Psoas muscle (tissue), 8 donors: ENCODE measurements at places on chromosomes 1 and 21. TPM values are rescaled to one million over a fixed set of nuclear protein-coding genes. Genes with fewer than 3 reads are reported as not detected.

DNA sequence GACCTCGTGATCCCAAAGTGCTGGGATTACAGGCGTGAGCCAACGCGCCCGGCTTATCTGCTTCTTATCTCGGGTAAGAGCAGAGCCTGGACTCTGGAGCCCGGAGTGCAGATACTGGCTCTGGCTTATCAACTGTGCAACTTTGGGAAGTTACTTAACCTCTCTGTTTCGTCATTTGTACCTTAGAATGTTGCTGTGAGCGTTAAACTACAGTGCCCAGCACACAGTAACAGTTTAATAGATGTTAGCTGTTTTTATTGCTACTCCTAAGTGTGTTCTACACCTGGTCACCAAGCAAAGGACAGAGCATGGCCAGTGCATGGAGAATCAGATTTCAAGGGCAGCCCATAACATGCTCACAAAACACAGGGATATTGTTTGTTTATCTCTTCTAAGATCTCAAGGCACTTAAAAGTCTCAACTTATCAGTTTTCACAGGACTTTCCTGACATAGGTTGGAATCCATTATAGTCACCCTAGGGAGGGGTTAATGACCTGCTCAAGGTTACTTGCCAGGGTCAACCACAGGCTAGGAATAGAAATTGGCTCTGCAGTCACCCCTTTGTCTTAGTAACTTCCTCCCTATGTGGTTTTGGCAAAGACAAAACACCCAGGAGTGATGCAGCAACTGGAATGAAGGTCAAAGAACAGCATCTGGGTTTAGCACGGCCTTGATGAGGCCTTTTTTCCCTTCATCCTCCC lies 22.5 kb upstream of the SRP9 start:
- no peak overlapping the region for H3K4me3 ChIP-seq
- H3K36me3 ChIP-seq: no peaks in the 10 kb centered on the region
- DNase-seq: no peak
- no peaks in the 10 kb centered on the region for H3K27me3 ChIP-seq
- peaks cover 15% of the 10 kb centered on the region for H3K4me1 ChIP-seq

- H3K4me1 ChIP-seq: no peaks in the 10 kb centered on the region
- no peak overlapping the region for H3K27ac ChIP-seq
- no peak for DNase-seq
- H3K27me3 ChIP-seq: no peaks in the 10 kb centered on the region
- no peaks in the 10 kb centered on the region for H3K36me3 ChIP-seq
Observed at GRCh38 chr1:57307392-57308170, 116.3 kb downstream of the DAB1 start.

USH2A gene
- total RNA-seq: 0.30 TPM

DNA sequence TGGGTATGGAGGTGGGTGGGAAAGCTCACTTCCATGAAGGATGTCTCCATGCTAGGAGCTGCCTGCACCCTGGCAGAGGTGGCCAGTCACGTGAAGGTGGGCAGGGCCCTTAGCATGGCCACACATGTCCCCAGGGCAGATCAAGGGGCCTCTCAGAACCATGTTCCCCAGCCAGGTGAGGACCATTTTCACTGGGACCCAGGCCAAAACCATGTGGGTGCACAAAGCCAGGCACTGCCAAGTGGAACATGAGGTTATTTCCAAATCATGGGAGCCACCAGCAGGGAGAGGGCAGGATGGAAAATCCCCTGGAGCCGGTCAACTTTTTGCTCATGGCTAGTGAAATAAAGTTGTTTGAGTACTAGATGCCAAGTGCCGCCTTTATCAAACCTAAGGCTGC lies 9.7 kb downstream of the ZNF692 start:
- no peak for DNase-seq
- no peaks in the 10 kb centered on the region for H3K4me1 ChIP-seq

DNA sequence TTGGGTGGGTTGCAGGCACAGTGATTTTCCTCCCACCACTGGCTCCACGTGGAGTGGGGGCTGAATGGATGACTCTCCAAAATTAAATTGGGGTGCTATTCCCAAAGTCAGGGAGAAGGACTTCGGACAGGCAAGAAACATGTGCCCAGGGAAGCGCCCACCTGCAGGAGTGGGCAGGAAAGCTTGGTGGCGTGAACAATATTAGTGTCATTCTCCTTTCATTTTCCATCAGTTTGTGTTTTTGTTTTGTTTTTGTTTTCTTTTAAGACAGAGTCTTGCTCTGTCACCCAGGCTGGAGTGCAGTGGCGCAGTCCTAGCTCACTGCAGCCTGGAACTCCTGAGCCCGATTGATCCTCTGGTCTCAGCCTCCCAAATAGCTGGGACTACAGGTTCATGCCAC lies 30.1 kb downstream of the TOMM20 start:
- peaks cover 4% of the 10 kb centered on the region for H3K4me1 ChIP-seq
- H3K4me3 ChIP-seq: no peak overlapping the region
- DNase-seq: no peak
- no peaks in the 10 kb centered on the region for H3K36me3 ChIP-seq

GRCh38 chr1:17005365-17005740 lies 6.4 kb downstream of the ATP13A2 start:
- H3K27ac ChIP-seq: no peak overlapping the region
- no peak for DNase-seq
- H3K4me1 ChIP-seq: peaks cover 8% of the 10 kb centered on the region
- H3K36me3 ChIP-seq: no peaks in the 10 kb centered on the region
- H3K4me3 ChIP-seq: no peak overlapping the region

DNA sequence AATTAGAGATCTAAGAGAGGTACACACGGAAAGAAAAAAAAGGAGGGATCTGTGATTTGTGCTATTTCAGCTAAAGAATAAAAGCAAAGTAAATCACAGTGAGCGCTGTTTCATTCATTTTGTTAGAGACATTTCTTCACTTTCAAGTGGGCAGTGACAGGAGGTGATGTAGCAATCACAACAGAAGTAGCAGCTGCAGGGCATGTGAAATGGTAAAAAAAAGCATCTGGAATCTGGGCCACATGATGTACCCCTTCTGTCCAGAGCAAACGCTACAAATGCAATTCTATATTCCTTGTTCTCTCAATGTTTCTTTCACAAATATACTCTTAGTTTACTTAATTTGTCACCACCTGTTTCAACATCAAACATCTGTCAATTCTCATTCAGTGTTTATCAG lies 786.5 kb downstream of the LRRIQ3 start:
- H3K4me1 ChIP-seq: no peaks in the 10 kb centered on the region
- H3K36me3 ChIP-seq: no peaks in the 10 kb centered on the region
- no peak overlapping the region for H3K4me3 ChIP-seq
- no peaks in the 10 kb centered on the region for H3K27me3 ChIP-seq

CACNA1S gene
- 223 TPM for total RNA-seq

SHE gene
- 7.4 TPM for total RNA-seq

DNA sequence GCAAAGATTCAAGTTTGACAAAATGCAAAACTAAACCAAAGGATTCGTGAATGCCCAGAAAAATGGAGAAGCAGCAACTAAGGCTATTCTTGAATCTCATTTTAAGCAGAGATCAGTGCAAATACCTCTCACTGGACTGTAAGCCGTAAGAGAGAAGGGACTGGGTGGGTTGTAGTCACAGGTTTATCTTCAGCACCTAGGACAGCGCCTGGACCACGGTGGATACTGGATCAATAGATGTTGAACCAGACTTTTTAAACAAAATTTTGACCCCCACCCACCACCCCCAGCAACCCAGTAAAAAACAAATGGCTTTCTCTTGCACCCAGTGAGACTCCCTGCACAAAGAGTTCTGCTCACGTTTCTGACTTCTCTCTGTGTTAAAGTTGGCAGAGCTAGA lies 347.1 kb downstream of the AJAP1 start:
- no peaks in the 10 kb centered on the region for H3K4me1 ChIP-seq
- no peak overlapping the region for H3K27ac ChIP-seq
- H3K4me3 ChIP-seq: no peak overlapping the region
- no peak for DNase-seq
- H3K36me3 ChIP-seq: no peaks in the 10 kb centered on the region
- no peaks in the 10 kb centered on the region for H3K27me3 ChIP-seq
